T-helper 9 cell (primary cell): ENCODE measurements at places on chromosomes 2 and 18.

GRCh38 chr2:126329173-126329572 lies 326.8 kb upstream of the GYPC start:
- DNase-seq: no peak

- no peak for DNase-seq
Measured at GRCh38 chr2:85395912-85396475, 14.2 kb downstream of the CAPG start.

DNA sequence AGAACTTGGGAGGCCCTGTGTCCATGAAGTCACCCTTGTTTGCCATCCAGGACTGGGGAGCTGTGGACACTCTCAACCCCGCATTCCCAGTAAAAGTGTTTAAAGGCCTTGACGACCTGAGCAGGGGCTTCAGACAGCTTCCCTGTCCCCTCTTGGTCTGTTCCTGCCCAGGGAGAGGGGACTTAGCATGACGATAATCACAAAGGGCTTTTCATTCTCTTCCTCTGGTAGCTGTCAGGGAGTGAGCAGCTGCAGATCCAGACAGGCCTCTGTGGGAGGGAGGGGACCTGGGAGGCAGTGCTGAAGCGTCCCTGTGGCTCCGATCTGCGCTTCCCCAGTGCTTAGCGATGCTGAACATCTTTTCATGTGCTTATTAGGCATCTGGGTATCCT lies 77.8 kb upstream of the HS6ST1 start:
- no peak for DNase-seq

DNA sequence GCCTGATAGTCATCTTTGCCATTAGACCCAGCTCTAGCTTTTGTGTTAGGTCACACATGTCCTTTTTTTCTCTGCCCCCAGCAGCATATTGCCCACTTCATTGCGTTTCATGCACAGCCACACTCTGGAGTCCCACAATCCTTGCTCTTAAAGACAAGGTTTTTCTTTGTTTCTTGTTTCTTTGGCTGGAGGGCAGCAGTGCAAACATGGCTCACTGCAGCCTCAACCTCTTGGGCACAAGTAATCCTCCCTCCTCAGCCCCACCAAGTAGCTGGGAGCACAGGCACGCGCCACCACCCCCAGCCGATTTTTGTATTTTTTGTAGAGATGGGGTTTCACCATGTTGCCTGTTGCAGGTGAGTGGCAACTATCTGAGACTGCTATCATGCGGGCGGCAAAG lies 16.9 kb upstream of the PAPOLG start:
- no peak for DNase-seq

DNA sequence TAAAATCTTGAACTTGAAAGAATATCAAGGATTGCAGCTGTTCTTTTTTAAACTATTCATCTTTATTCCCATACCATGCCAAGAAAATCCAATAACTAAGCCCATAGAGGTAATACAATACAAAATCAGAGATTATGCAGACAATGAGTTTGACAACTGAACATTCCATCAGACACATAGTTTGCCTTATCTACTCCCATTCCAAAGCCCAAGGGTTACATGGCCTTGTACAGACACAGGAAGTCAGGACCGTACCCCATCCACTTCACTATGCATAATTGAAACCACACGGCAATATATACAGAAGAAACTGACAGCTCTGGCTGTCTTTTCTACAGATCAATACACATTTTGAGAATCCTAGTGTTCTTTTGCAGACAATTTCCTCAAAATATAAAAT lies 181.3 kb downstream of the TMX3 start:
- no peak for DNase-seq

GRCh38 chr2:178635897-178636296 lies 155.6 kb downstream of the PLEKHA3 start:
- DNase-seq: no peak

GRCh38 chr2:186542002-186542401 lies 47.9 kb upstream of the ITGAV start:
- DNase-seq: no peak

DNA sequence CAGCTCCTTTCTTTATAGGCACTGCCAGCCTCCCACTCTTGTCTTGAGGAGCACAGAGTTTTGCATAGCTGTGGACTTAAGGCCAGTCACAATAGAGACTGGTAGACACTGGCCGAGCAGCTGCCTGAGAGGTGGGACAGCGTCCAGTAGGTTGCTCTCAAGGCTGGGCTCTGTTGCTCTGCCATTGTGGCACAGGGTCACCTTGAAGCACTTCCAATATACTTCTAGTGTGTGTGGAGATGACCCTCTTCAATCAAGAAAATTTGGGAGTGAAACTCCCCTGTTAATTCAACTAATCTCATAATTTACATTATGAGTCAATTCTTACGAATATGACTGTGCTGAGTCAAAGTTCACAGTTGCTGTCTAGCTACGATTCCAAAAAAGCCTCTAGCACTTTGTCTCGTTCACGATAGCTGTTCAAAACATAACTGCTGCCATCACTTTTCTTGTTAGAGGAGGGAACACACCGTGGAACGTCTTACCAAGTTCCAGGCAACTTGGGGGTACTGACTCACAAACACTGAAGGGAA lies 636.2 kb downstream of the EPHA4 start:
- DNase-seq: no peak

DNA sequence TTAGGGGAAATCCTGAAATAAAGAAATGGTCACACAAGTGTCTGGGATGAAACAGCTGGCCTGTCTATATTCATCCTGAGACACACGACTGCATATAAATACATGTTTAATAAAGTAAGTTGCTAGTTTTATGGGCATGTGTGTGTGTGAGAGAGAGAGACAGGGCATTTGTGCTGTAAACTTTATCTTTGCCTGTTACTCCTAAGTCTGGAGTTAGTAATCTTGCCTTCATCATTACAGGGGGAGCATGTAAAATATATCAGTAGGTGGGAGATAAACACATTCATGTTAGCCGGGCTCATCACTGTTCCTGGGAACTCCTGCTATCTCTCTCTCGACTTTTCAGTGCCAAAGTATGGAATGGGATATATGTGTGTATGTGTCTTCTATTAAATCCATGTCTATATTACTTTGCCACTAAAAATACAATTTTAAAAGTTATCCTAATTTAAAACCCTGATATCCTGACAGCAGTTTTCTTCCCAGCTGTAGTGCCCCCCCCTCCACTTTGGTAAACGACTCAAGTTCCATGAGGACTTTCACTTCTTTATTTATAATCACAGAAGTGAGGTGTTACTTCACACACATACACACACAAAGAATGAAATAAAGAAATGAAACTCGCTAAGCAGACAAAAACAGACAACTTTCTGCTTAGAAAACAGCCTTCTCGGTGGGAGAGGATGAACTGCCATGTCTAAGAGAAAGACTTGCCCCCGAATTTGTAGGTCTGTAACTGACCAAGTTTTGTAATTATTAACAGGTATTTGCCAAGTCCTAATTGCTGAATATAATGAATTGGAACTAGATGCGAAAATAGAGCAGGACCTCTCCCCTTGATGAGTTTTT lies 947 bp downstream of the ZEB2 start:
- DNase-seq: no peak

DNA sequence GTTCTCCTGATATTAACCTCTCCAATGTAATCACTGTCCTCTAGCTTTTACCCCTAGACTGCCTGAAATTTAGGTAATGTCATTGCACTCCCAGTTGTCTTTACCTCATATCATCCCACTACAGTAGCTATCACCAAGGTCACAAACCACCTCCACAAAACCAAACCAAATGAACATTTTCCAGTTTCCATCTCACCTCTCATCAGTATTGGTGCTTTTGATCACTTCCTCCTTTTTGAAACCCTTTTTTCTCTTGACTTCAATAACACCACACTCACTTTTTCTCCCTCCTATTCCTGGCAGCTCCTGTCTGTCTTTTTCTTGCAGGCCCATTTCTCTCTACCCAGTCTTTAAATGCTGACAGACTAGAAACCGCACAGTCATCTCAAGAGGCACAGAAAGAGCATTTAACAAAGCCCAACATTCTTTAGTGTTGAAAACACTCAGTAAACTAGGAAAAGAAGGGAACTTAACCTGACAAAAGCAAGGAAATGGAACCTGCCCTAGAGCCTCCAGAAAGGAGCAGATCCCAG lies 95.9 kb upstream of the SIX2 start:
- no peak for DNase-seq

DNA sequence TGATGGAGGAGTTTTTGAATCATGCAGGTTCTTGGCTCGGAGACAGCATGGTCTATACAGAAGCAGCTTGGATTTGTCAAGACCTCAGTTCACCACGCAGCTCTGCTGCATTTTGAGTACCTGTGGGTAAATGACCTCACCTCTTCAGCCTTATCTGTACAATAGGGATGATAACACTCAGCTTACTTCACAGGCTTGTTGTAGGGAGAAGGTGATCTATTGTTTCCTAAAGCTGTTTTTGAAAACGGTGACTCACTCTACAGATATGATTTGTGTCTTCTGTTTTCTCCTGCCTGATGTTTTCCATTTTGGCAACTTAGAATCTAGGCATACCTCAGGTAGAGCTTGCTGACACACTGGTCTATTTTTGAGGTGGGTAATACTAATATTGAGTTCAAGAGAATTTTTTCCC lies 80.3 kb downstream of the FMNL2 start:
- DNase-seq: no peak

DNA sequence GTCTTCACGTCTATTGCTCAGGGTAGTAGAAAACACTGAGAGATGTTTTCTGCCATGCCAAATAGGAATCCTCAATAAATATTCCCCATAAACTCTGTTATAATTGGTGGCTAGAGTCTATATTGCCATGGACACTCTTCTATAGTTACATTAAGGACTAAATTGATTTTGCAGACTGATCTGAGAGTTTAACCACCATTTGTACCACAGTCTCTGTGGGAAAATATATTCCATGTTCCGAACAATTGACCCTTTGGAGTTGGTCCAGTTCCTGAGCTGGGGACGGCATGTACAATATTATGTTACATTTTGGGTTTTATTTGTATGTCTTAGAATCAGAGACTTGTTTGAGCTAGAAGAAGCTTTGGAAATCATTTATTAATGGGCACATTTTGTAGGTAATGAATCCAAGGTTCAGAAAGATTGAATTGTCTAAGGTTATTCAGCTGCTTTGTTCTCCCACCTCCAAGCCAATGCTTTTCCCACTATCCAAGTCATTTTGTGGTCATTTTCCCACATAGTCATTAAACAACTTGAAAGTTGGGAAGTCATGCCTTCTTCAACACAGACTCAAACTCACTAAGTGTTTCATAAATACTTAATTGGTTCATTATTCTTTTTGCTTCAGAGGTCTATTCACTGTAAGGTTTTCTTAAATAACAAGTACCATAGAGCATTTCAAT lies 5.1 kb upstream of the PPP1CB start:
- DNase-seq: no peak

DNA sequence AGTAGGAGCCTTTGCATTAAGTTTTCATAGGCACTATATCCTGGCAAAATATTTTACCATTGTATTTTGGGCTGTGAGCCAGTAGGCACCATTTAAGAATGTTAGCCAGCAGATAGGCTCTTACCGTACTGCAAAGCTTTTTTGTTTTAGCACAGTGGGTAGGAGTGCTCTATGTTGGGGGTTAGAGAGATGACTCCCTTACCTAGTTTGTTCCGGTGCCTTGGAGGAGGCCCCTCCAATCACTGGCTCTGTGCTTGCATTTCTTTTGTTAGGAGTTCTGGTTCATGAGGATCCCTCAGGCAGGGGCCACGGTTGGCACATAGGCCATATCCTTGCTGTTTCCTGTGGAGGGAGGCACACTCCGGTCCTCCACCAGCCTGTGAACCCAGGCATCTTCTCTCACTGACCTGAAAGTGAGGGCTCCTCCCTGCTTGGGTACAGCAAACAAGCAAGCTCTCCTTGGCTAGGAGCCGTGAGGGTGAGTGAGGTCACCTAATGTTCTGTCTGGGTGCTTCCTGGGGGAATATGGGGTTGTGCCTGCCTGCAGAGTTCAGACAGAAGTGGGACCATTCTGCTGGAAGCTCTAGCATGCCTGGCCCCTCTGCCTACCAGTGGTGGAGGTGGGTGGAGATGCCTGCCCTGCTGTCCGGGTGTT lies 29.8 kb downstream of the LTBP1 start:
- DNase-seq: no peak

- no peak for DNase-seq
Measured at GRCh38 chr2:241675885-241676284, 10.7 kb downstream of the DTYMK start.

DNA sequence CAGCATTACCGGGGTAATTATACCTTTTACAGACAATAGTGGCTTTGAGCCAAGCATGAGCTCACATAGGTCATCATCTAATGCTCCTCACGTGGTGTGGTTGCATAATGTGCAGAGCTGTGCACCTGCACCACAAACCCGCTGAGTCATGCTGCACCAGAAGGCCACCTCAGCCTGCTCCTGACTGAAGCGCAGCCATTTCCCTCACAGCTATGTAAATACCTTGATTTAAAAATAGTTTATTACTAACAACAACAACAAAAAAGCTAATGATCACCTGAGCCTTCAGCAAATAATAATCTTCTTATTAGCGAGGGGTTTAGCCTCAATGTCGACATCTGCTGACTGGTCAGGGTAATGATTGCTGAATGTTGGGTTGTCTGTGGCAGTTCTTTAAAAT lies 238.8 kb downstream of the MBD5 start:
- no peak for DNase-seq

- no peak for DNase-seq
Measured at GRCh38 chr2:46811379-46812310, 104.0 kb downstream of the MCFD2 start.

- no peak for DNase-seq
Measured at GRCh38 chr2:201854841-201855240, 48.5 kb downstream of the CDK15 start.

GRCh38 chr2:240136671-240137292 lies 677 bp upstream of the COPS9 start:
- DNase-seq: no peak
